ENCODE measurements at places on chromosomes 7 and 10.

DNA sequence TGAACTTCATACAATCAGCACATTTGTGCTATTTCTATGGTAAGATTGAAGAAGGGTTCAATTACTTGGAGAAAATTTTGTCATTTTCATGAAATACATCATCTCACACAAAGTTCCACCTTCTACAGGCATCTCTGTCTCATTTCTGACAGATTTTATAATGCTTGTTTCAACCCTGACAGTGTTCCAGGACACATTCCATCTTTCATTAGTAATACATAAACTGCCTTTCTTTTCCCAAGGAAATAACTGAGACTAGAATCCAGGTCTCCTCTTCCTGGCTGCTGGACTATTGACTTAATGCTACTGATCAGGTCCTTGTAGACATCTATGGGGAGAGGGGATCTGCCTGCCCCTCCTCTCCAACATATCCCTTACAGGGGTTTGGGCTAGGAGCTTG lies 70.1 kb upstream of the PLPP4 start:
- DNase-seq, result no peak

- no peak for DNase-seq
Observed at GRCh38 chr7:38171623-38172391, 6.2 kb upstream of the STARD3NL start.

- DNase-seq, result no peak
Observed at GRCh38 chr10:18246967-18247366, 106.7 kb downstream of the CACNB2 start.

- no peak for DNase-seq
Observed at GRCh38 chr10:28374036-28374435, 71.2 kb upstream of the MPP7 start.

- no peak for DNase-seq
Observed at GRCh38 chr10:131859341-131860020, 41.3 kb upstream of the PPP2R2D start.

- peak; percentile 21 for DNase-seq
Observed at GRCh38 chr10:43126759-43127424, 11.4 kb upstream of the CSGALNACT2 start.

- no peak for DNase-seq
Observed at GRCh38 chr10:78802431-78802830, 266.3 kb upstream of the ZMIZ1 start.

DNA sequence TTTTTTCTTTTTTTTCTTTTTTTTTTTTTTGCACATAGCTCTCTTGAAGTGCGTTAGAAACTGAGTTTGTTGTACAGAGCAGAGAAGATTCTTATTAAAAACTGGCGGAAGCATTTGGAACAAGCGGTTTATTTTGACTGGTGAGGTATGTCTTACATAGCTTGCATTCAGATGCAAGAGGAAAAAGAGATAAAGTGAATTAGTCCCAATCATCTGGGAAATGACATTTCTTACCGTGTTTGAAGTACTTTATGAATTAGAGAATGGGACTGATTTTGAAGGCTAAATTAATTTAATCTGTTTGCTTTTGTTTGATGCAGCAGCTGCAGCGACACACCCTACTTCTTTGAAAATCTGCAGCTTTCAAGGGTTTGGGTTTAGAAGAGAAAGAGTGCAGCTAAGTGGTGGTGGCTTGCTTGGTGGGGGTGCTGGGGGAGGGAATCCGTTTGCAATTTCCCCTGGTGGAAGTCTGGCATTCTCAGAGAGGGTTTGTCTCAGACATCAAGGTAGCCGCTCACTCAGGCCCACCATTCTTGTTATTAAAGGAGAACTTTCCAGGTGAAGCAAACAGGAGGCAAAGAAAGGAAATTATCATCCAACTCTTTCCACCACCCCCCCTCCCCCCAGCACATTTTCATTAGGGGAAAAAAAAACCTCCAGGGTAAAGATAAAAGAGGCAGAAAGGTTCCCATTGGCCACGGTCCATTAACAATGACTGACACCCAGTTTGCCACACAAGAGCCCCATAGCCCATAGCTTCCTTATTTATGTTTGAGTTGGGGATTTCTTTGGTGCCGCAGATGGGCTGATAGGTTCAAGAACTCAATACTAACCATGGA lies 231.7 kb downstream of the SKIDA1 start:
- DNase-seq, result no peak

GRCh38 chr7:139071680-139072079 lies 35.8 kb upstream of the ZC3HAV1L start:
- DNase-seq, result no peak

- DNase-seq, result no peak
Observed at GRCh38 chr7:101969997-101970585, 152.7 kb downstream of the CUX1 start.

GRCh38 chr10:16742165-16742960 lies 74.9 kb downstream of the RSU1 start:
- DNase-seq, result no peak

DNA sequence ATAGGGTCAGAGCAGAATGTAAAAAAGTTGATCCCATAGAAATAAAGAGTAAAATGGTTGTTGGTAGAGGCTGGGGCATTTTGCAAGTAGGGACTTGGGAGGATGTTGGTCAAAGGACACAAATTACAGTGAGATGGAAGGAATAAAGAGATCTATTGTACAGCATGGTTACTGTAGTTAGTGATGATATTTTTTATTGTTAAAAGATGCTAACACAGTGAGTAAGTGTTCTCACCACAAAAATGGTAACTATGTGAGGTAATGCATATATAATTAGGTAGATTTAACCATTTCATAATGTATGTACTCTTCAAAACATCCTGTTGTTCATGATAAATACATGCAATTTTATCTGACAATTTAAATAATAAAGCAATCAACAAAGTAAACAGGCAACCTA lies 280.7 kb upstream of the MAGI2 start:
- DNase-seq, result no peak

DNA sequence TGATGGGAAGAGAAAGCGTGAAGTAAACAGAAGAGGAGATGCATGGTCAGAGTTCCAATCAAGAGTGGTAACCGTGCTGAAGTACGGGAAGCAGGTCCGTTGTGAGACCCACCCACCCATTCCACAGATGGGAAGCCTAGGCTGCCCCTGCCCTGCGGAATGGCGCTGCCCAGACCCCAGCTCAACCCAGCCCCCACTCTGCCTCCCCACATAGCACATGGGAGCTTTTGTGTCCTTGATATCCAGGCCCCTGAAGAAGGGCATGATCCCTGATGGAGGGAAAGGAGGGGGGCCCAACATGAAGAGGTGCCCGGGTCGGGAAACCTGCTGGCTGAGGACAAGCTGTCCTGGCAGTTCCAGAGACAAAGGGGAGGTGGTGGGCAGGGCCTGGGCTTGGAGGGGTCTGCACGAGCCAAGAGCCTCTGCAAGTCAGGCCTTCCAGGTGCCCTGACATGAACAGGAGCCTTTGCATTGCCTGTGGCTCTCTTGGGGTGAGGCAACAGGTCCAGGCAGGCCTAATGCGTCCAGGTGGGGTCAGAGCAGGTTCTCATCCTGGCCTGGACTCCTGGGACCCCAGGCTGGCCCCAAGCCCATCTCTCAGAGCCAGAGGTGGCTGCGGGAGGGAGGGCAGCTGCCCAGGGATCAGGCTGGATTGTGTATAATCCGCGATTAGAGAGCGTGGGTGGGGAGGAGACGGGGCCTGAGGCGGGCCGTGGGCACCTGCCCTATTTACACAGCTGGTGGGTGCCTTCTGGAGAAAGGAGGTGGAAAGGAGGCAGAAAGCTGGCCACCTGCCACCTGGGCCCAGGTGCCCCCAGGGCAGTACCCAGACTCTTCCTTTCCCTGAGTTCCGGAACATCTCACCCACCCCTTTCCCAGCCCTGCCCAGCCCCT lies 23.5 kb downstream of the YKT6 start:
- DNase-seq, result no peak

- peak; percentile 51 for DNase-seq
Observed at GRCh38 chr7:43873300-43873699, 4.0 kb upstream of the MRPS24 start.

GRCh38 chr10:115321360-115321759 lies 228.2 kb downstream of the ATRNL1 start:
- no peak for DNase-seq

- no peak for DNase-seq
Observed at GRCh38 chr7:35792472-35792871, 8.4 kb upstream of the SEPTIN7 start.

DNA sequence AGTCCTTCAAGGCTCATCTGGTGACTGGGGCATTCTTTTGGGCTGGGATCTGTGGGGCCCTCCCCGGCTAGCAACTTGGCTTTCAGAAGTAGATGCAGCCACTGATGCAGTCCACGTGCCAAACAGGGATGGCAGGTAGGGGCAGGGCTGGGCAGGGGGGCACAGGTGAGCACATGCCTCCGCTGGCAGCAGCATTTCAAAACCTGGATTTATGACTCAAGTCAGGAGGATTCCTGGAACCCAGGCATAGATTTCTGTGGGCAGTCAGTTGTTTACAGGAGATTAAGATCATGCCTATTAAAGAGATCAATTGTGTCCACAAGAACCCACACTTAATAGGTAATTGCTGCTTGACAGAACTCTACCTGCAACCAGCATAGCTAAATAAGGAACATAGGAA lies 839 bp upstream of the HABP2 start:
- no peak for DNase-seq

- no peak for DNase-seq
Observed at GRCh38 chr7:28018020-28018419, 162.6 kb downstream of the JAZF1 start.

All from left hindlimb (tissue), 1 donor.